Suppressor macrophage treated with lipopolysaccharide for 1 hour (primary cell): ENCODE measurements at places on chromosomes 5 and 9.

- no peak for DNase-seq
These were observed 15.6 kb upstream of the NREP start for GRCh38 chr5:111772456-111773122.

DNA sequence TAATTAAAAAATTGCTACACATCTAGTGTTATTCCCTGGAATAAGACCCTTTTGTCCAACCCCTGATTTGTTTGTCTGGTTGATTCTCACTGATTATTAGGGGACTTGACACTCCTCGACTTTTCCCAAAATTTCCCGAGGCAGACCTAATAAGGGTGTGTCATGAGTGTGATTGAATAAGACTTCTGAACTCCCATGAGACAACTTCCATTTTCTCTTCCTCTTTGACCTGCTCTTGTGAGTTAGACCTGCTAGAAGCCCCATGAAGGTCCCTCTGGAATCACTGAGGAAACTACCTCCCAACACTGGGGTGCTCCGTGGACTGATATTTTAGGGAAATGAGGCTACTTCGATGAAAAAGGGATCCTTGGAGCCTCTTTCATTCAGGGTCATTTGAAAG lies 83.4 kb downstream of the MUSK start:
- peak; percentile 67 for DNase-seq

- DNase-seq = no peak
These were observed 39.8 kb downstream of the HMCN2 start for GRCh38 chr9:130305381-130305780.

DNA sequence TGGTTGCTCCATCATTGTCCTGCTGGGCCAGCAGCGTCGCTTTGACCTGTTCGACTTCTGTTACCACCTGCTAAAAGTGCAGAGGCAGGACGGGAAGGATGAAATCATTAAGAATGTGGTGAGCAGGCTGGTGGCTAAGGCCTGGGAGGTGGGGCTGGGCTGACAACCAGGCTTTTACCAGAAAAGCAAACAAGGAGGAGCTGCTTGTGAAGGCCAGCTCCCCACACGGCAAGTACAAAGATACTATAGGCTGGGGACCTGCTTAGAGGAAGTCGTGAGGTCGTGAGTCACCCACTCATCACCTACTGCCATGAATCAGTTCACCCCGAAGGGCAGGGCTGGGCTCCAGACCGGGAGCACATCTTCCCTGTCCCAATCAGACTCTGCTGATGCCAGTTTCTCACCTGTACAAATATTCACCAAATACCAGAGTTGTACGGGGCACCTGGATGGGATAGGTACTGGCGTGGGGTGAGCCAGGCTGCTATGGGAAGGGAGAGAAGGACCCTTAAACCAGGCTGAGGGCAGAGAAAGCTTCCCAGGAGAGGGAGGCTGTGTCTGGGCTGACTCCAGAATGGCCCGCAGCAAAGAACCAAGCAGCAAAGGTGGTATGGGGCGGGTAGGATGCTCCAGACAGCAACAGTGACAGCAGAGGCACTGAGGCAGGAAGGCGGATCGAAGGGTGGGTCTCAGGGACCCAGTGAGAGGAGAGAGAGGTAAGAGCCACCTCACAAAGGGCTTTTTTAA lies 69.3 kb upstream of the NIPAL4 start:
- DNase-seq = peak; percentile 25

DNA sequence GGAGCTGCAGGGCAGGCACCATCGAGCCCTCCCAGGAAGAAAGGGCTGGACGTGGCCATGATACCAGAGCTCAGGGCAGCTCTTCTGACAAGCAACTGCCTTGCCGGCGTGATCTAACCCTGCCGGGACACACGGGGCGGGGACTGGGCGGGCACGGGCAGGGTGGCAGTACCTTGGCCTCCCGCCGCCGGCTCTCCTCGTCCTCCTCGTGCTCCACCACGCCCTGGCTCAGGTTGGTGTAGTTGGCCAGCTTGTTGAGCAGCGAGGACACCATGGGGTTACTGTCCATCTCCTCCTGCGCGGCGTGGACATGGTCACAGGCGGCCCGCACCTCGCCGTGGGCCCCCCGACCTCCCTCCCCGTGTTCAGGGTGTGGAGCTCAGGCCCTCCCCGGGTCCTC lies 18.5 kb downstream of the SLC12A7 start:
- DNase-seq = no peak

GRCh38 chr5:170166101-170166500 lies 60.4 kb downstream of the FOXI1 start:
- DNase-seq = no peak

GRCh38 chr9:130039528-130040147 lies 3.4 kb downstream of the FNBP1 start:
- DNase-seq = peak; percentile 51

DNA sequence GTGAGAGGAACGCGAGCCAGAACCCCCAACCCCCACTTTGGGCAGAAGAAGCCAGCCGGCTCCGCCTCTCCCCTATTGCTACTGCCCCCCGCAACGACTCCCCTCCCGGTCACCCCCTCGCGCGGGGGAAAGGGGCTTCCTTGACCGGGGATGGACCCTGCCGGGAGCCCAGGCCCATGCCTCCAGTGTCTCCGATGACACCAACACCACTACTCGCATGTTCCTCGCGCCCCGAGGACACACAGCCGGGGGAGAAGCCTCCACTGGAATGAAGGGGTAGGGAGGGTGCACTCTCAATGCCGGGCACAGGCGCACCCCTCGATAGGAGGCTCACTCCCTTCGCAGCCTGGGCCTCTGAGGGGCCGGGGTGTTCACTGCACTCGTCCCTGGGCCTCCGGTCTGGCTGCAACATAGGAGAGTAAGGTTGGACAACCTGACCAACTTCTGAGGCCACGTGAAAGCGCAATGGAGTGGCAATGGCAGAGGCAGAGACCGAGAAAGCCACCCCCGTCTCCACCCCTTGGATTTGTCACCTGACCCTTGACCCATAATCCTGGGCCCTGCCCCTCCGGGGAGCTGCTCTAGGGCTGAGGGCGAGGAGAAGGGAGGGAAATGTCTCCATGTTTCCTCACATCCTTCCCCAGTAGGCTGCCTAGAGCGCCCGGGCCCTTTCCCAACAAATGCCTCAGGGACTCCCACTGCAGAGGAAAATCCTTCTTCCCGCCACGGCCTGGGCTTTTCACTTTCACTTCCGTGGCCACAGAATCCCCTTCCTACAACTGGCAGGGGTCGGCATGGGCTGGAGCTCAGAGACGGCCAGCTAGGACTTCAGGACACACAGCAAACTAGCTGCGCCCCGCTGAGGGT lies 1.1 kb upstream of the CNTFR start:
- peak; percentile 47 for DNase-seq

DNA sequence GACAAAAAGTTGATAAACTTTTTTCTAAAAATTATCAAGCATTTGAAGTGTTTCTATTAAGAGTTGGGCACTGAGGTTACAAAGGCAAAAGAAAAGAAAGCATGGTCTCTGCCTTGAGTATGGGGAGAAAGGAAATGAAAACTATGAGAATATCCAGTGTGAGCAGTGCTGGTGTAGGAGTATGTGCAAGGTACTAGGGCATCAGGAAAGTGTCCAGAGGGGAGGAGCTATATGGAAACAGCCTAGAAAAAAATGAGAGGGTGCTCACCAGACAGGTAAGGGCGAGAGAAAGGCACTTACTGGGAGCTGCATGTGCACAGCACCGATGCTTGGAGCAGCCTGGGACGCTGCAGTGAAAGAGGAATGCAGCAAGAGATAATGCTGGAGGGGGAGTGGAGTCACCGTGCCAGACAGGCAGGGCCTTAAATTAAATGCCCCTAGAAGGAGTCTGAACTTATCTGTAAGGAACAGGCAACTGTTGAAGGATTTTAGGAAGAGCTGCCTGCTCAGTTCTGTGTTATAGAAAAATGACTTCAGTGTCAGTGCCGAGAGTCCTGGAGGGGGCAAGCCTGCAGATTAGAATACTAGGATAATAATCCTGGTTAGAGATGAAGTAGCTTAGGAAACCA lies 14.0 kb downstream of the MCC start:
- DNase-seq = no peak

GRCh38 chr9:129574911-129575585 lies 45.9 kb downstream of the C9orf50 start:
- DNase-seq = peak; percentile 50

- DNase-seq = no peak
These were observed 272.7 kb downstream of the TRIM32 start for GRCh38 chr9:116959809-116960208.

GRCh38 chr5:142059304-142059940 lies 46.6 kb upstream of the GNPDA1 start:
- DNase-seq = peak; percentile 82

GRCh38 chr5:94754824-94755223 lies 136.4 kb downstream of the SLF1 start:
- no peak for DNase-seq

GRCh38 chr5:113776832-113777525 lies 263.5 kb downstream of the YTHDC2 start:
- no peak for DNase-seq

DNA sequence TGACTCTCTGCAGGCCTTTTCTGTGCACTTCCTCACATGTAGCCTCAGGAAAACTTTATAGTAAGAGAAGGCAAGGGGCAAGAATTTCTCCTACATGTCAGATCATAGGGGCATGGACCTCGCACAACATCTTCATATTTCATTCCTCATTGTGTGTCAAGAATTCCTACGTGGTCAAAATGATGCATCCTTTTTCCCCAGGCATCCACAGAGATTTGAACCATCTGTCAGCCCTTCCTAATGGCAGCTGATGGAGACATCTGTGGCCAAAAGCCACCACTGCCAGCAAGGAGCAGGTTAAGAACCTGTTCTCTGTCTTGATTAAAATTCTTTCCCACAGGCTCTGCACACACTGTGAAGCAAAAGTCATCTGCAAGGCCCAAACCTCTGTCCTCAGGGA lies 42.5 kb downstream of the MFAP3 start:
- DNase-seq = no peak

DNA sequence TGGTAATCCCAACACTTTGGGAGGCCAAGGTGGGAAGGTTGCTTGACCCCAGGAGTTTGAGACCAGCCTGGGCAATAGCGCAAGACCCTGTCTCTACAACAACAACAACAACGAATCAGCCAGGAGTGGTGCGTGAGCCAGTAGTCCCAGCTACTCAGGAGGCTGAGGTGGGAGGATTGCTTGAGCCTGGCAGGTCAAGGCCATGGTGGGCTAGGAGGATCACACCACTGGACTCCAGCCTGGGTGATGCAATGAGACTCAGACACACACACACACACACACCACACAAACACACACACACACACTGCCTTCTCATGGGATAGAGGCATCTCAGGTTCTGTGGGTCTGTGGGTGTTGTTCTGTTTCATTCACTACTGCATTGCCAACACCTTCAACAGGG lies 115.0 kb downstream of the DCP2 start:
- DNase-seq = no peak

GRCh38 chr5:136094913-136095641 lies 37.6 kb upstream of the SMAD5 start:
- no peak for DNase-seq

GRCh38 chr5:154358516-154359220 lies 87.1 kb upstream of the SAP30L start:
- DNase-seq = no peak

- no peak for DNase-seq
These were observed 111.8 kb upstream of the FAM174A start for GRCh38 chr5:100423330-100423729.

GRCh38 chr9:132390966-132391365 lies 15.7 kb downstream of the TTF1 start:
- DNase-seq = no peak

DNA sequence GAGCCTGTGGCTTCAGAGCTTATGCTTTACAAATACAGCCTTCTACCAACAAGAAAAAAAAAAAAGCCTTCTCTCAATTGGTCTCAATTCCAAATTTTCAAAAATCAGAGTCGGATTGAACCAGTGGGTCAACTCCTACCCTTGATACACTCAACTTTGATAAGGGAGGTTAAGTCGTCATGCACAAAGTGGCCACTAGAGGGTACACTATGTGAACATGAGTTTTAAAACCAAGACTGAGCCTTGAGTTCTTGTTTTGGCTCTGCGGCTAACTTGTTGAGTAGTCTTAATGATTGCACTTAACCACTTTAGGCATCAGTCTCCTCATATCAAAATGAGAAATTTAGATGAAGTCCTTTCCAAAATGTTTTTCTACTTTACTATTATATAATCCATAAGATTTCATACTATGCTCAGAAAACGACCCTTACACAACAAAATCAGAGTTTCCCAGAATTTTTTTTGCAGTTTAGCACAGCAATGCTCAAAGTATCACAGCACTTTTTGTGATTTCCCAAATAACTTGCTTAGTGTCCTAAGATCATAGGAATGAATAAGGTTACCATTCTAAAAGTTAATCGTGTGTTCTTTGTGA lies 92.9 kb upstream of the MTAP start:
- DNase-seq = peak; percentile 83

- no peak for DNase-seq
These were observed 16.8 kb downstream of the TRAF2 start for GRCh38 chr9:136903041-136903554.

DNA sequence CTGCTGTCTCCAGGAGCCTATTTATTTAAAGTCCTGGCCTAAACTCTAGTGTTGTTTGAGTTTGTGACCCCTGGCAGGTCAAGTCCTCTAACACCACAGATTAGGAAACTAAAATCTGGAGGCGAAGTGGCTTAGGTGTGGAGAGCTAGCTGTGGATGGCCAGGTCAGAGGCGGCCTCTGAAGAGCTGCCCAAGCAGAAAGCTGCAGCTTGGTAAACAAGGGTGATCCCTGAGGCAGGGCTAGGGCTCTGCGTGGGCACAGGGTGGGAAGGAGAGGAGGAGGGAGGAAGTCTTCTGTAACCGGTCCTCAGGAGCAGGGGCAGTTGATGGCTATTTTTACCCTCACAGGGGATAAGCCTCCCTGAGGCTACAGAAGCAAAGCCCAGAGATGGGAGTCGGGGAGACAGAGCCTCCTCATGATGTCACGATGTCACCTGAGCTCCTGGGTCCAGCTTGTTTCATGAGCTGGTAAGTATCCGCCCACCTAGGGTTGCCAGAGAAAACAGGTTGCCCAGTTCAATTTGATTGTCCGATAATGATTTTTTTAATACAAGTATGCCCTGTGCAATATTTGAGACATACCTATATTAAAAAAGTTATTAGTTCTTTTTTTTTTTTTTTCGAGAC lies 25.9 kb upstream of the BOD1 start:
- no peak for DNase-seq

DNA sequence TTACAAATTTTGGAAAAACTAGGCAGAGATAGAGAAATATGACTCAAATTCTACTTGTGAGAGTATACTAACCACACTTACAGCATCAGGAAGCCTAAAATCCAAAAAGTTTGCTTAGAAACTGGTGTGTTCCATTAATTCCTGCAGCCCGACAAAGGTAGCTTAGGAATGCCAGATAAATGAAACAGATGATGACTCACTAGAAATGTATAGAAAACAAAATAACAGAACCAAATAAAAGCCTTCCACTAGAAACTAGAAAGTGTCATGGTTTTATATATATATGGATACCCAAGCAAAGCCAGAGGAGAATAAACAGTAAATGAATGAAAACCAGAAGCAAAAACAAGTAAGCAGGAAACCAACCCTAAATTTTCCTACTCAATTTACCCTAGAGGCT lies 272.2 kb upstream of the PRDM9 start:
- no peak for DNase-seq

GRCh38 chr9:110129425-110129824 lies 78.5 kb downstream of the C9orf152 start:
- no peak for DNase-seq
